ENCODE measurements at places on chromosomes 12 and 14.

DNA sequence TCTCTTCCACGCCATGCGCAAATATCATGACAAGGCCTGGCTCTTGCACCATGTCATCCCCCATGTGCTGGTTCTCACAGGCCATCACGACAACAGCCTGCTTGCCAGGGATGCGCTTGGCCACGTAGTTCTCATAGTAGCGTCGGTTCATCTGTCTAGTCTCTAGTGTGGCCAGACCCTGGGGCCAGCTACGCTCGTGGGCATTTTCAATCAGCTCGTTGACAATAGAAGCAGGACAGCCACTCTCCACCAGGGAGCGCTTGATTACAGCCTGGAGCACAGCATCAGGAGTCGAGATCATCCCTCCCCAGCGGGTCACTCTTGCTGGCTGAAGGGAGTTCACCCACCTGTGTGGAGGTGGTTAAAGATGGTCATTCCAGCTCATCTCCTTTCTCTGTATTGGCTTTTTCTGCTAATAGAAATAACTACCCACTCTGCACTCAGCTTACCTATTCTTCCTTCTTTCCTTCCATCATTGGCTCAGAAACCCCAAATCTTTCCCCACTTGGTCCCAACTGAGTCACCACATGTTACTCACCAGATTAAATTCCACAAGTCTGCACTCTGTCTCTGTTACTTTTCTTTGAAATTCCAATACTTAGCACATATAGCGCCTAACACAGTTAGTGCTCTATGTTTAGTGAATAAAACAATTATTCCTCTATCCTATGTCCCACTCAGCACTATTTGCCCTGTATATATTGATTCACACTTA is 15.1 kb downstream of the RNF41 start:
- DNase-seq, result peak; percentile 60

DNA sequence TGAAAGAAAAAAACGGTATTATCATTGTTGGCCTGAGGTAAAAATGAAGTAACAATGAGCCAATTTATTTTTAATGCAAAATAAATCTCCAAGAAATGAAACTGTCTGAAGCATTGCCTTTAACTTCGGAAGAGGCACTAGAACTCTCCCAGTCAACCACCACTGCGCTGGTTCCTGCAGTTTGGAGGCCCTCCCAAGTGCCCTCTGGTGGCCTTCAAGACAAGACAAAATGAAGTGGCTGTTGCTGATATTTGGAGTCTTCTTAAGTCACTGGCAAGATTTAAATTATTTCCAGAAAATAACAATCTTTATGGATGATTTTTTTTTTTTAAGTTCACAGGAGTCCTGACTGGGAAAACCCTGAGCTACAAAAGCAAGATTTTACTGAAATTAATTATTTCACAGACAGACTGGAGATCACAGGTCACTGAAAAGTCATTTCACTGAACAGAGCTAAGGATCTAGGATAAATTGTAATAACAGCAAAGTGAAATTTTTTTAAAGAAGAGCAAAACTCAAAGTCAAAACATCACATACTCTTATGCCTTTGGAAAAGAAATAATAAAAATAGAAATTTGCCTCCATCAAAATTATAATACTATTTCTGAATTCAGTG is 58.2 kb downstream of the DICER1 start:
- DNase-seq, result peak; percentile 69

GRCh38 chr14:104657101-104657524 is 32.3 kb upstream of the INF2 start:
- DNase-seq, result no peak

DNA sequence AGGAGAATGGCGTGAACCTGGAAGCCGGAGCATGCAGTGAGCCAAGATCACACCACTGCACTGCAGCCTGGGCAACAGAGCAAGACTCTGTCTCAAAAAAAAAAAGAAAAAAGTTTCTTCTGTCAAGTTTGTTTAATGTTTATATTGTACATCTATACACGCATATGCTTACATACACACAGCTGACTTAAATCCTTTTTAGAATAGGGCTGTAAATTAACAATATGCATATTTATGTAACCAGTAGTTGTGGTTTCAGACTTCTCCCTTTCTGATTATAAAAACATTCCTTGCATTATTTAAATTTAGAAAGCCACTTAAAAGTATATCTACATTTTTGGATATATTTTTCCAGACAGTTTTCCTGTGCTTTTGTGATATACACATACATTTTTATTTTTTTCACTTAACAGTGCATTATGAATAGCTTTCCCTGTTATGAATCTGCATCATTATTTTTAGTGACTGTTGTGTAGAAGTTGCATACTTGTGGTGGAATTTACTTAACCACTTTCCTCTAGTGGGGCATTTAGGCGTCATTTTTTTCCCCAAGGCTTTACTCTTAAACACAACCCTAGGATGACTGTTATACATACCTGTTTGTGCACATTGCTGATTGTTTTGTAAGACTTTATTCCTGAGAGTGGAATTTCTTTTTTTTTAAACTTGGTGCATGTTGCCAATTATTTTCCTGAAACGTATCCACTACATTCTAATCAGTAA is 29.4 kb downstream of the POLR3B start:
- DNase-seq, result peak; percentile 59

- no peak for DNase-seq
Measured at GRCh38 chr14:24838945-24839616, 205.1 kb upstream of the GZMB start.

GRCh38 chr14:65263177-65263788 is 149.2 kb upstream of the FUT8 start:
- peak; percentile 66 for DNase-seq

- DNase-seq, result peak; percentile 66
Measured at GRCh38 chr12:89497005-89497404, 27.6 kb downstream of the GALNT4 start.

DNA sequence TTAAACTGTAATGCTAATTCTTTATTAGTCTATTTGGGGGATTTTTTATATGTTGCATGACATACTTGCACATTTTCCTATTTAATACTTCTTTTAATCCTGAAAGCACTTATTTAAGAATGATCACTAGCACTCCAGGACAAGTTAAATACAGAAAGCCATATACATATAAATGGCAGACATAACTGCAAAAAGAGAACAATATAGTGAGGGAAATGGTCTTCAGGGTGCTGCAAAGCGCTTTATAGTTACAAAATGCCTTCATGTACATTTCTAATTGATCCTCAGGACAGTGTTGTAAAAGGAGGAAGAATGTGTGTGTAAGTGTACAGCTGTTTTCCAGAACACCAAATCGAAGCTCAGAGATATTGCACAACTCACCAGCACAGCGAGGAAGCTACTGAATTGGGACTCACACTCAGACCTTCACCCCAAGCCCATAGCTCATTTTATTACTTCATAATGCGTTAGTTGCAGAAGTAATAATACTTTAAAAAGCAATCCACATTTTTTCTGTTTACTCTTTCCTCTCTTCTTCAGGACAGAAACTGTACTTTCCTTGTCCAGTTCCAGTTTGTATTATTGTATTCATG is 428.2 kb downstream of the RAD51B start:
- DNase-seq, result peak; percentile 70
